ENCODE measurements at places on chromosomes 7 and 10.

GRCh38 chr7:7157177-7157886, 25.0 kb upstream of the C1GALT1 start:
- DNase-seq = no peak

- no peak for DNase-seq
Measured at GRCh38 chr10:50740293-50740648, 535 bp downstream of the ASAH2B start.

- DNase-seq = no peak
Measured at GRCh38 chr7:70389531-70390151, 742.3 kb upstream of the GALNT17 start.

GRCh38 chr10:29908962-29909361, 150.4 kb downstream of the JCAD start:
- no peak for DNase-seq

DNA sequence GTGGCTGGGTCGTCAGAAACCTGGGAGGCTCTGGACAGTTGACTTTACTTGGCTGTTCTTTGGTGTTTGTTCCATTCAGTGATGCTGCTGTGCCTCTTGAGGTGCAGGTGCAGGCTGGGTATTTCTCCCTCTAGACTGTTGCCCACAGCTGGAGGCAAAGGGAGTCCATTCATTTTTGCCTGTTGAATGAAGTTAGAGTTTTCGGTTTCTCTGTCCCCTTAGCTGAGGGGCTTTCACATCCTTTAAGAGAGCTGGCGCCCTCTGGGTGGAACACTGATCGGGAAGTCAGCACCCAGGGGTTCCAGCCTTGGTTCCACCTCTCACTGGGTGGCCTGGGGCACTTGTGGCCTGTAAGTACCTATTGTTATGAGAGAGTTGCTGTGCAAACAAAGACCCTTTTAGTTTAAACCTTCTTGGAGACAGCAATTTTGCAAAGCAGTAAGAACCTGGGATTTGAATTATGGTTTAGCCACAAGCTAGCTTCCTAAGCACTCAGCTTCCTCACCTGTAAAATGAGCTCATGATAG, 67.2 kb downstream of the GRK5 start:
- no peak for DNase-seq

All from Right ventricle myocardium superior (tissue), 1 donor.